ENCODE measurements at places on chromosomes 12 and 14.

GRCh38 chr12:121005346-121005815, 10.9 kb downstream of the C12orf43 start:
- DNase-seq: peak; percentile 22

GRCh38 chr14:65791191-65791981, 378.9 kb downstream of the FUT8 start:
- DNase-seq: no peak

DNA sequence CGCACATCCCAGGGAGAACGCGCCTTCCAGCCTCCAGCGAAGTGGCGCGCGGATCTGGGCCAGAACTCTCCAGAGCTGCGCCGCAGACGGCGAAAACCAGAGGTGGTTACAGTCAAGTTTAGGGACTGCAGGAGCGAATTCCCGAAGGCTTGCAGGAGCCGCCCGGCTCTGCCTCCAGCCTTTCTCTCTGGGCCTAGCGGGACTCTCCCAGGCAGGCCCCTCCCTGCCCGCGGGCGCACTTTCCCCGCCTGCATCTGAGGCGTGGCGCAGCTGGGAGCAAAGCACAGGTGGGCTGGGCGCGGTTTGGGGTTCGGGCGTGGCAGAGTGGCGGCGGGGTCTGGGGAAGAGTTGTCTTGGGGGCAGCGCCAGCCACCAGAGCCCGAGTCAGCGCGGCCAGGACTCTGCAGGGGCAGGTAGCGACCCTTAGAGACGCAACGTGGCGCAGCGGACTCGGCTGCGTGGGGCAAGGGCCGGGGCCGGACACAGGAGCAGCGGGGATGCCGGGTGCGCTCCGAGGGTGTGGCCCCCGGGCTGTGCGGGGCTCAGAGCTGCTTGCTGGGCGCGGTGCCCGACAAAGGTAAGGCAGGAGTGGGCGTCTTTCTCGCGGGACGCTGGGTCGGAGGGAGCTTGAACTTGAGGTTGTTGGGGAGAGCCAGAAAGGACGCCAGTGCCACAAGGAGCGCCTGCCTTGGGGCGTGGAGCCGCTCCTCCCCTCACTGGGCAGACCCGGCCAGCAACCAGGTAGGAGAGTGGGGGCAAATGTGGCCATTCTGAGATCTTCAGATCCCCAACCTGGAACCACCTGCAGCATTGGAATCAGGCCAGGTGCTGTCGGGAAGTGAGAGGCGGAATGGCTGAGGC, 1126.0 kb downstream of the AACS start:
- no peak for DNase-seq

- no peak for DNase-seq
These were observed 231.9 kb downstream of the SLC25A21 start for GRCh38 chr14:36940476-36940875.

- no peak for DNase-seq
These were observed 13.7 kb downstream of the COA8 start for GRCh38 chr14:103576371-103577024.

- peak; percentile 21 for DNase-seq
These were observed 108.3 kb downstream of the CRADD start for GRCh38 chr12:93785249-93786010.

DNA sequence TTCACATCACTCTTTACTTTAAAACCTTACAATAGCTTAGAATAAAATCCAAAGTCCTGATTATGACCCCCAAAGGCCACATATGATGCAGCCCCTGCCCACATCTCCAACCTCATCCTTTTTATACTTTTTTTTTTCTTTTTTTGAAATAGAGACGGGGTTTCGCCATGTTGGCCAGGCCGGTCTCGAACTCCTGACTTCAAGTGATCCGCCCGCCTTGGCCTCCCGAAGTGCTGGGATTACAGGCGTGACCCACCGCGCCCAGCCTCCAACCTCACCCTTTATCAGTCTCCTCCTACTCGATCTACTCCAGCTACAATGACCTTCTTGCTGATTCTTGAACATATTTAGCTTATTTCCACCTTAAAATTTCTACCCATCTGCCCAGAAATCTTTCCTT, 1.2 kb upstream of the MAPKAPK5 start:
- DNase-seq: no peak

DNA sequence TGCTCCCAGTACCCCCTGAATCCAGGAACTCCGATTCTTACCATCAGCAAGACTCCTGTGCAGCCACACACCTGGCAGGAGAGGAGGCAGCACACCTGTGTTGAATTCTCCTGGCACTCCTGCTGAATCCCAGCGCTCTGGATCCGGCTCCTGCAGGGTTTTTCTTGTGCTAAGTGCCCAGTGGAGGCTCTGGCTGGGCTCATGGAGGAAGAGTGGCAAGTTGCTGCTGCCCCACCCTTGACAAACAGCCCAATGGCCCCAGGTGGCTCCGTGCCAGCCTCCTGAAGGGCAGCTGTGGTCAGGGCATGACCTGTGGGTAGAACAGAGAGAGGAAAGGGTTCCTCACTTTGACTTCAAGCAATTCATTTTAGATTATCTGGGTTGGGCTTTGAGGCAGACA, 20.0 kb downstream of the CRACR2A start:
- no peak for DNase-seq

- DNase-seq: no peak
These were observed 51.8 kb downstream of the ISCA2 start for GRCh38 chr14:74545386-74545785.

GRCh38 chr12:131528144-131528543, 182.7 kb upstream of the SFSWAP start:
- DNase-seq: no peak

GRCh38 chr12:31876568-31877424, 82.4 kb upstream of the RESF1 start:
- DNase-seq: no peak

DNA sequence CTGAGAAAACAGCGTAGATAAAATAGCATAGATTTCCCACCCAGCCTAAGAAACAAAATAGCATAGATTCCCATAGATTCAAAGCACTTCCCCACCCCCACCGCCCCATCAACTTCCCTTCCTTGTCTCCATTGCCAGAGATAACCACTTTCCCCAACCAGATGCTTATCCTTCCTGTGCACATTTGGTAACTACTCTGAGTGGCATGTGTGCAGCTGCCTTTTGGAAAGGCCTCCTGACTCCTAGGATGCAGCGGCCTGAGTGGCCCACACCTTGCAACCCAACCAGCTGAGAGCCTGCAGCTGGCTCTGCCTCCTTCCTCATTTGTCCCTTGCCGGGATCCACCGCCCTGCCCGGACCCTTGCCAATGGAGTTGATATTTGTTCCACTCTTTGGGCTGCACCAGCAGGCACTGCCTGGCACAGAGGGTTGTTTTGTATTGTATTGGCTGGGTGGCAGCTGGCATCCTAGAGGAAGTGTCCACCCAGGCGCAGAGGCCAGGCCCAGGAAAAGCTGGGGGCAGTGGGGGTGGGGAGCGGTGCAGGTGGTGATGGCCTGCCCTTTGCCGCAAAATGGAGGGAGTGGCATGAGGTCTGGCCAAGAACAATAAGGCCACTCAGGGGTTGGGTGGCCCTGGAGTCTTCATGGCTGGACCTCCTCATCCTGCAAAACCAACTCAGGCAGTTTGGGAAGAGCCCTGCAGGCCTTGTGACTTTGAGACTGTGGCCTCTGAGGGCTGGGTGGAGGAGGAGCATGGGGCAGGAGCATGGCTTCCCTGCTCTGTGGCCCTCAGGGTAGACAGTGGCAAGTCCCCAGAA, 4.9 kb downstream of the SLC48A1 start:
- no peak for DNase-seq

DNA sequence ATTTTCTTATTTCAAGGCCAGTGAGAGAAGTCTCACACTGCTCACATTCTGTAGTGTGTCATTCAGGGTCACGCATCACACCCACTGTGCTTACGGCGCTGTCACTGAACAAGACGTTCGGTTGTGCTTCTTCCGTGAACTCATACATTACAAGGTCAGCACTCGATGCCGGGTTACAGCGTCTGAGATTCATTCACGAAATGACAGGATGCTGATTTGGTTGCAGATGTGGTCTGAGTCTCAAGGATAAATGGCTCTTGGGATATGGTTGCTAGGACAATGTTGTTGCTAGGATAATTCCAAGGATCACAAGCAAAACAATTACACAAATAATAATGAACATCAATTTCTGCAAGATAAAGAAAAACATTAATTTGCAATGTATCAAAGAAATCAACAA, 47.4 kb downstream of the STX2 start:
- DNase-seq: no peak
